NCI-H1105 (cell line): ENCODE measurements at places on chromosomes 2 and 18.

DNA sequence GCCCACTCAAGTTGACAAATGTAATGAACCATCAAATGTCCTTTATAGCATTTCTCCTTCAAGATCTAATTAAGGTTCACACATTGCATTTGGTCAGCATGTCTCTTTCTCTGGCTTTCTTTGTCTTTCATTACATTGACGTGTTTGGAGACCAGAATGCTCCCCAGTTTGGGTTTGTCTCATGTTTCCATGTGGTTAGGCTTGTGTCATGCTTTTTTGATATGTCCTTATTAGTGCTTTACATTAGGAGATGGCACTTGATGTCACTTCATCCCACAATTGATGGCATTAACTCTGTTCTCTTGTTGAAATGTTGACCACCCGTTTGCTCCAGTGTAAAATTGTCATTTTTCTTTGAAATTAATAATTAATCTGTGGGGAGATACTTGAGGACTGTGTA, 165.8 kb downstream of the AKAIN1 start:
- no peak for DNase-seq

- DNase-seq, result no peak
These were observed 61.0 kb downstream of the CDCA7 start for GRCh38 chr2:173415431-173416381.

- no peak for DNase-seq
These were observed 49.8 kb downstream of the E2F6 start for GRCh38 chr2:11416186-11416585.

- no peak for DNase-seq
These were observed 87.3 kb upstream of the RMDN2 start for GRCh38 chr2:37837628-37838328.
